Ascending aorta (tissue), 2 donors: ENCODE measurements at places on chromosomes 1 and 21. TPM values are rescaled to one million over a fixed set of nuclear protein-coding genes. Genes with fewer than 3 reads are reported as not detected.

GRCh38 chr1:62286786-62287224, 32.4 kb downstream of the KANK4 start:
- DNase-seq: no peak

DNA sequence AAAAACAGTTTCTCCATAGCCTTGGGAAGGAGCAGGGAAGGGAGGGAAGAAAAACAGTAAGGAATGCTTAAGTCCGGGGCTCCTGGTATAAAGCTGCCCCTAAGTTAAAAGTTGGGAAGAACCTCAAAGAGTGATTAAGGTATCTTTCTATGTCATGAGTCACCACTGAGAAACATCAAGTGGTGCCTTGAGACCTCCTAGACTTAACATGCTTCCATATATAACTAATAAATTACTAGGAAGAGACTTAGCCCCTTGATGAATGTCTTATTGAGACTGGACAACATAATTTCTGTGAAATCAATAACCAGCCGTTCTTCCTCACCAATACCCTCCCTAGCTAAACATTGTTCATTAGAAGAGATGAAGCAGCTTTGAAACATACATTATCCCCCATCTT, 121.8 kb upstream of the SLC44A3 start:
- no peak for DNase-seq

DNA sequence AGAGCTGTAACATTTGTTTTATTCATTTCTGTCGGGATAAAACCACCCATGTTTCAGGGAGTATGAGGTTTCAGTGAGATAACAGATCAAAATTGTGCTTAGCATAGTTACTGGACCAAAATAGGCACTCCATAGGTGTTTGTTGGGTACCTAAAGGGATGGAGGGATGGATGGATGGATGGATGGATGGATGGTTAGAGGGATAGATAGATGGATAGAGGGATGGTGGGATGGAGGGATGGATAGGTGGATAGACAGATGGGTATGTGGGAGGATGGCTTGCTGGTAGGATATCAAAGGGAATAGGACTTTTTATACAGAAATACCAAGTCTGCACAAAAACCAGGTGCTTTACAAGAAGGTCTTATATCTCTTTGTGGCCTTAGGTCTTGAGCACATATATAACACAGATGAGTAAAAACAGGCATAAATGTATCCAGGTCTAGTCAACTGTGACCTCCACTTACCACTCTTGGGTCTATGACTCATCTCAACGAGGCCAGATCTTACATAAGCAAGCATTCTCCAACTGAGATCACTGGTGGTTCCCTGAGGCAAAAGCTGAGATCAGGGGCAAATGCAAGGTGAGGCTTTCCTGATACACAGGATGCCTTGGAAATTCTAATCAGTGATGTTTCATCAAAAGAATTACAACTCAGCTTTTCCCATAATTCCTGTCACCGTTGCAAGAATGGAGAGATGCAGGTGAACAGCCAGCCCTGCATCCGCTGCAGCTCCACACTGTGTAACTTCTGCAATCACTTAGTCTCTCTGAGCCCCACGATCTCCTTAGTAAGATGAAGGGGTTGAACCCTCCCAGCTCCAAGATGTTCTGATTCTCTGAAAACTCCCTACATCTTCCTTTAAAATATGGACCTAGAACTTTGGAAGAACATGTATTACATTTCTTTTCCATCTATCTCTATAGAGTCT, 32.0 kb downstream of the PTAFR start:
- DNase-seq: no peak

GRCh38 chr21:44947111-44947929, 7.5 kb downstream of the SLX9 start:
- no peak for DNase-seq

- no peak for DNase-seq
Measured at GRCh38 chr1:244874974-244875579, 10.7 kb upstream of the HNRNPU start.

DNA sequence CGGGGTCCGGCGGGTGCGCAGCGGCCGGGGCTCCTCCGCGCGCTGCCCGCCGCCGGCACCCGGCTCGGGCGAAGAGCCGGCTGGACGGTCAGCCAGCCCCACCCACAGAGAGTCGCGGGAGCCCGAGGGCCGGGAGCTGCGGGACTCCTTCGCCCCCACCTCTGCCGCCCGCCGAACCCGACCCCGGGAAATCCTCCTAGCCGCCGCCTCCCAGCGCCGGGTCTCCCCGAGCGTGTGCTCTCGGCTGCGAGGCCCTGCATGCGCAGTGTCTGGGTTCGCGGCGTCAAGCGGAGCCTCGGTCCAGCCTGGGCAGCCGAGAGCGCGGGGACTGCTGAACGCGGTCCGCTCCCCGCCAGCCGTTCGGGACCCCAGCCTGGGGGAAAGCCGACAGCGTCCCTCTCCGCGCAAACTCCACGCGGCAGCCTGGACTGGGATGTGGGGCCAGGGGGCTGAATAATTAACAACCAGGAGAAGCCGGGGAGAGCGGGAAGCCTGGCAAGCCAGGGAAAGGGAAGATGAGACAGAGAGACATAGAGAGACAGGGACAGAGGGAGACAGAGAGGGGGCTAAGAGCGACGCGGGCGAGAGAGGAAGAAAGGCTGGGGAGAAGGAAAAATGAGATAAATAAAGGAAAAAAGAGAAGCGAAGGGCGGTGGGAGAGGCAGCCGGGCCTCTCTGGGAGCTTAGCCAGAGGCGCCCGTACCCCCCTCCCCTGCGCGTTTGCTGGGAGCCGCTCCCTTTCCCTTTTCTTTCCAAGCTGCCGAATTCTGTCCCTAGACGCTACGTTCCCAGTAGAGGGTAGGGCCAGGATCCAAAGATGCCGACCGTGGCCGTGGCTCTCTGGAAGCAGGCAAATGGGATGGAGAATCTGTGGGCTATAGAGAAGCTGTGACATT, 64.2 kb downstream of the MEF2D start:
- DNase-seq: no peak

DNA sequence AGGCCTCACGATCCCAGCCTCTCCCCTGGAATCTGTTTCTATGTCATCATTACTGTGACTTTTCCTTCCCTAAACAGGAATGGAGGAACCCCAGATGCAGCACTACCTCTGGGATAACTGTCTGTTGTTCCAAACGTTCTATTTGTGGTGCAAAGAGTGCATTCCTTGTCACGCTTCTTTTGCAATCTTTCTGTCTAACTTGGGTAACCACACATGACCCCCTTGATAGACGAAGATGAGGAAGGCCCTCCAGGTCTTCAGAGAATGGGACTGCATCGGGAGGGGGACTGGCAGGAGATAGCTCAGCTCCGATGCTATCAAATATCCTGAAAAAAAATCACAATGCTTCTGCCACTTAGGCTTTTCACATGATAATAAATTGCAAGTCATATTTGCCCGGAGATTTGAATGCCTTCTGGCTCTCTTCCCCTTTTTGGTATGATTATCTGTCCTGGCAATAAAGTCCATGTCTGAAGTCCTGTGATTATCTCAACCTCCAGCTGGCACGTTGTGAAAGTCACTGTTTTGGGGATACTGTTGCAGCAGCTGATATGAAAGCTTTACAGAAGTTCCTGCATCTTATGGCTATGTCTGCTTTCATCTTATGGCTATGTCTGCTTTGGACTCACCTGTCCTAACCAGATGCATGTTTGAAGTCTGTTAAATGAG, 148.7 kb upstream of the LMO4 start:
- no peak for DNase-seq

DNA sequence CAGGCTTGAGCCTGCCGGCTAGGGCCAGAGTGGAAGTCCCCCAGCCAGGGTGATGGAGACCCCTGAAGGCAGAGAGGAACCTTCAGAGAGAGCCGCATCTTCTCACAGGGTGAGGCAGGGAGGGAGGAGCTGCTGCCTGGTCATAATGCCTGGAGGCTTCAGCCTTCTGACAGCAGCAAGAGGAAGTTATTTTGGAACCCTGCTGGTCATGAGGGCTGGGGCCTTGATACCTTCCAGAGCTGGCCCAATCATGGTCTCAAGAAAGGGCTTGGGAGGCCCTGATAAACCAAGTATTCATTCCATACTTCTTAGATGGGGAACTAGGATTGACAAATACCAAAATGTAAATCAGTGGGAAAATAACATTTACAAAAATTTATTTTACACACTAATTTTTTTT, 26.6 kb upstream of the MPZL1 start:
- no peak for DNase-seq

DNA sequence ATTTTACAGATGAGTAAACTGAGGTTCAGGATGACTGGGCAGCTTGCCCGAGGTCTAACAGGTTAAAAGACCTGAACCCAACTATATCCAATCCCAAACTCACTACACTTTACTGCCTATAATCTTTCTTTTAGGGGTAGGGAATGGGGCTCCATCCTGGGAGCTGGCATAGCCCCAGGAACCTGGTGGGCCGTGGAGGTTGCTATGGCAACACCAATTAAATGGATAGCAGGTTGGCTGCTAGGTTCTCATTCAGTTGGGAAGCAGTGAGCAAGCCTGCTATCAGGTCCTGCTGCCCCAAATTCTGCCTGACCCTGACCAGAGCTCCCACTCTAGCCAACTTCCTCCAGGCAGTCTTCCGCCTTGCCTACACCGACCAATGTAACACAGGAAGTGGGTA, 40.9 kb downstream of the LRP8 start:
- no peak for DNase-seq

- DNase-seq: no peak
Measured at GRCh38 chr1:7646981-7647901, 123.9 kb upstream of the VAMP3 start.

Gene ABCD3
- 8.8 TPM for total RNA-seq
